Foreskin keratinocyte (primary cell): ENCODE measurements at places on chromosomes 7 and 10. TPM values are rescaled to one million over a fixed set of nuclear protein-coding genes. Genes with fewer than 3 reads are reported as not detected.

DNA sequence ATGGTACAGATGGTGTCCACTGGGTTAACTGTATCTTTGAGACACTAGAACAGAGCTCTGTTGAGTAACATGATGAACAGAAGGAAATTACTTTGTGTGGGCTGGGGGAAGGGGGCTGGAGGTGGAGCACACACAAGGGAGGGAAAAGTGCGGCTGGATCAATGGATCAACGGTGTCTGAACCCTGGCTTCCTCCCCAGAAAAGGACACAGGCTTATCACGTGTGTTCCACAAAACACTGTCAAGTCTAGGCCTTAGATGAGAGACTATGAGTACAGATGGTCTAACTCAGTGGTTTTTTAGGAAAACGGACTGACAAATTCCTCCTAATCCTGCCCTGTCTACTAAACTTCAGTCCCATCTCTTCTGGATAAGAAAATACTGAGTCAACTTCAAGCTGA, 27.8 kb downstream of the HSPB1 start:
- DNase-seq: no peak

DNA sequence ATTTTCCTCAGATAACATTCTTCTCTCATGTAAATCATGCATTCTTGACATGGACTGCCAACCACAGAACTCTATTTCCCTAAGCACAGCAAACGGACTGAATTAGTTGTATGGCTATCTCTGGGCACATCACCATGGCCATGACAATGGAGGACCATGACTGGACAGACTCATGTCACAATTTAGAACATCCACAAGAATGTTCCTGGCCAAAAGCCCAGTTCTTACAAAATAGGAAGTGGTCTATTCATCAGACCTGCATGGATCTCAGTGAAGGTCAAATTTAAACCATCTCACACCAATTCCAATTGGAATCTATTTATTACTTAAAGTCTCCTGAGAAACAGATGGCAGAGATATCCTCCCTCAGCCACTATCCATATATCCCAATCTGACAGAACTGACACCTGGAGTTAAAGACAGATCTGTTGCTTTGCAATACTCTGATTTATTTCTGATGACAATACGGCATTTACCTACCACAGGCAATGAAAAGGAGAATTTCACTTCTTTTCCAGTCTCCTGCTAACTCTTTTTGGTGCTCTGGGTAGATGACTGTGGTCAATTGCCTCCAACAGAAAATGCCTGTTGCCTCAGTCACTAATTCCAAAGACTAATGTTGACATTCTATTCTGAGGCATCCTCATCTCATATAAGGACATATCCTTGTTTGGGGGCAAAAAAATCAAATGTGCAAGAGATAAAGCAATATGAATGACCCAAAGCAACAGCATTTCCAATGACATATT, 254.8 kb downstream of the HTR7 start:
- DNase-seq: peak; percentile 73

DNA sequence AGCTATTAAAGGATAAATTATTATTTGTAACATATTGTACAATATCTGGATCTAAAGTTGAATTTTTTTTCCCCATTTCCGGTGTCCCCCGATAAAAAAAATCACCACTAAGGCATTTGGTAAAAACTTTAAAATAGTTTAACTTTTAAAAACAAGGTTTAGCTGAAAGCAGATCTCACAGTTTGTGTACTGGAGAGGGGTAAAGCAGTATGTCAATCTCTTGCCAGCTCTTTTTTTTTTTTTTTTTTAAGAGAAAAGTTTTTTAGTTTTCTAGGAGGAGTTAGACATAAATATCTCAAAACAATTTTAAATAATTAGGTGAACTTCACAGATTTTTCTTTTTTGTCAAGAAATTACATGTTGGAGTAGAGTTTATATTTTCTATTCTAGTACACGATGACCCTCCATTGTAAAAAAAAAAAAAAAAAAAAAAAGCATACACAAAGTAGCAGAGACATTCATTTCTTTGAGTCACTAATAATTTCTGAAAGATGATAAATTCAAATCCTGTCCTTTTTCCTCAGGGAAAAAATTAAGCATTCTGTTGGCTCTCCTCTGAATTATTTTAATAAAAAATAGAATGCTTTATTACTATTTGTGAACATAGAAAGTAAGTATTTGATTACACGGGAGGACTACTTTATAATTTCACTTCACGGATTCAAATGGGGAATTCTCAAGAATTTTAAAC, 1.9 kb upstream of the HBP1 start:
- no peak for DNase-seq

DNA sequence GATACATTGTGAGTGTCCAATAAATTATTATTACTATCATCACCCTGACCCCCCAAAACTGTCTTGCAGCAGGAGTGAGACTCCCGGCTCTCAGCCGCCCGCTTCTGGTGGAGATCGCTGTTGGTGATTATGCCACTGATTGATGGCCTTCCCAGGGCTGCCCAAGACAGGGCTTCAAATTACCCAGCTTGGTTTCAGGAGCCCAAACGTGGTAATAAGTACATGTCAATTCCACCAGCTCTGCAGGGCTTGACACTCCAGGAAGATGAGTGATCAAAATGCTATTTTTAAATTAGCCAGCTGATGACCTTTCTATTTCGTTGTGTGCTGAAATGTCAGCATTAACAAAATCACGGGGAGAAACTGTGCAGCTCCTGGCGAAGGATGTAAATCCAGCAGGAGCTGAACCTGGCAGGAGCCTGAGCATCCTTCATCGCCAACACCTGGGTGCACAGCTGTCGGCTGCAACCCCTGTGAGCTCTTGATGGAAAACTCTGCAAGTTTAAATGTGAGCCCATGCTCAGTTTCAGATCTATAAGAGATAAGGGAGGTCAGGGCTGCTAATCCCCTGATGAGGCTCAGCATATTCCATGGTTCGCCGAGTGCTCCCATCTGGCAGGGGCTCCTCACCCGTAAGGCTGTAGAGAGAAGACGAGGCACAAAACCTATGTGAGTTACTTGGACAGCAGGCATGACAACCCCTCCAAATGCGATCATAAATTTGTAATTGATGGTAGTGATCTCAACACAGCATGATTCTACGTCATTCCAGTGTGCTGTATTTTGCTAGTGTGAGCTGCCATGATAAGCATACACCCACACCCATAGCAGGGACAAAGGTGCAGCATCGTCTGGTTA, 446.3 kb downstream of the TCERG1L start:
- DNase-seq: no peak

DNA sequence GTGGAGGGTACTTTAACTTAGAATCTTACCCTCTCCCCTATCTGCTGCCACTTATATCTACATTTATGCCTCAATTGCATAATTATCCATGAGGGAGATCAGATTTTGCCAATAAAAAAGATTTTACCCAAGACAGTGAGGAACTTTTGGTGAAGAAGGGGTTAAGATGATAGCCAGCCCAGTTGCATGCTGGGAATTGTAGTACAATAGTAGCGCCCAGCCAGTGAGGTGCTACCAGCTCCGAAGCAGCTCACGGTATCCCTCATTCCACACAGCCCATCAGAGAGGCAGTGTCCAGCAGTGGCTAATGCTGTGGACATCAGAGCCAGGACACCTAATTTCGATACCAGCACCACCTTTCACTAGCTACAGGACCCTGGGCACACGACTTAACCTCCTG, 5.9 kb upstream of the LGI1 start:
- DNase-seq: no peak

- no peak for DNase-seq
These were observed 116.9 kb upstream of the ABI1 start for GRCh38 chr10:26977635-26978034.

- DNase-seq: no peak
These were observed 12.3 kb downstream of the KLF14 start for GRCh38 chr7:130721486-130722277.

GRCh38 chr10:98168147-98168546, 33.7 kb downstream of the R3HCC1L start:
- no peak for DNase-seq

GRCh38 chr7:90889210-90889609, 293.1 kb downstream of the CDK14 start:
- peak; percentile 62 for DNase-seq

DNA sequence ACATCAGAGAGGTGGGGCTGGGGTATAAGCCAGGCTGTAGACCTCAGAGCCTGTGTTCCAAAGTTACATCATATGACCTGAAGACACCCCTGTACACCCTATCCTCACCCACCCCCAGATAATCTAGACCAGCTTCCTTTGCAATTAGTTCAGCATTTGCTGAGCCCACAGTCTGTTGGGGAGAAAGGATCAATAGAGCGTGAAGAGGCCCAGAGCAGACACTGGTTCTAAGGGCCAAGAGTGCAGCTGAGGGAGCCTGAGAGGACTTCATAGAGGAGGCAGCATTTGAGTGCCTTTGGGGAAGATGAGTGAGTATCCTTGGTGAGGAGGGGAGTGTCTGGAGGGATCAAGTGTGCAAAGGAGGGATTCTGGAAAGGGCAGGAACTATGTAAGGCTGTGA, 58.6 kb downstream of the PRF1 start:
- no peak for DNase-seq

DNA sequence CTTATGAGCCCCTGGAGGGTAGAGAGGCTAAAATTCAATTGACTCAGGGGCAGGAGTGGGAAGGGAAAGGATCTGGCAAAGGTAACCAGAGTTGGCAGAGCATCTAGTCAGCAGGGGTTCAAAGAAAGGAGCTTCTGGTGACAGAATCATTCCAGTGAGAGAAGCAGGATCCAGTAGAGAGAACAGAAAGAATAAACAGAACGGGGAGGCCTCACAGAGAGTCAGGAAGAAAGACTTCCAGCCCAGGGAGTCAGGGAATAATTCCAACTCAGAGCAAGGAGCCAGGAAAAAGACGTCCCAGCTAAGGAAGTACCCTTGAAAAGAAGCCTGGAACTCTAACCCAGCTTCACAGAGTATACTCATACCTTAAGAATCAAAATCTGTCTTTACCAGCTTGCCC, 66.6 kb upstream of the CPXM2 start:
- no peak for DNase-seq

GRCh38 chr7:158973440-158973839, 117.1 kb downstream of the DYNC2I1 start:
- no peak for DNase-seq

CD36 gene
- 0.20 TPM in 1 of 2 replicates, not detected in the other for total RNA-seq

ITPRIP gene
- total RNA-seq: 12.3 and 12.4 TPM in 2 replicates

SLC13A4 gene
- 0.10 and 0.14 TPM in 2 replicates for total RNA-seq

FOXI2 gene
- not detected in 2 replicates for total RNA-seq

GPR26 gene
- not detected in 2 replicates for total RNA-seq

UCMA gene
- not detected in 2 replicates for total RNA-seq

ELAPOR2 gene
- total RNA-seq: 2.8 and 3.7 TPM in 2 replicates
